Calu3 (cell line): ENCODE measurements at places on chromosomes 13 and 19. TPM values are rescaled to one million over a fixed set of nuclear protein-coding genes. Genes with fewer than 3 reads are reported as not detected.

The SRRM5 gene
- 1.9 and 2.0 TPM in 2 replicates for total RNA-seq

The POGLUT2 gene
- total RNA-seq = 1.9 and 2.3 TPM in 2 replicates

DNA sequence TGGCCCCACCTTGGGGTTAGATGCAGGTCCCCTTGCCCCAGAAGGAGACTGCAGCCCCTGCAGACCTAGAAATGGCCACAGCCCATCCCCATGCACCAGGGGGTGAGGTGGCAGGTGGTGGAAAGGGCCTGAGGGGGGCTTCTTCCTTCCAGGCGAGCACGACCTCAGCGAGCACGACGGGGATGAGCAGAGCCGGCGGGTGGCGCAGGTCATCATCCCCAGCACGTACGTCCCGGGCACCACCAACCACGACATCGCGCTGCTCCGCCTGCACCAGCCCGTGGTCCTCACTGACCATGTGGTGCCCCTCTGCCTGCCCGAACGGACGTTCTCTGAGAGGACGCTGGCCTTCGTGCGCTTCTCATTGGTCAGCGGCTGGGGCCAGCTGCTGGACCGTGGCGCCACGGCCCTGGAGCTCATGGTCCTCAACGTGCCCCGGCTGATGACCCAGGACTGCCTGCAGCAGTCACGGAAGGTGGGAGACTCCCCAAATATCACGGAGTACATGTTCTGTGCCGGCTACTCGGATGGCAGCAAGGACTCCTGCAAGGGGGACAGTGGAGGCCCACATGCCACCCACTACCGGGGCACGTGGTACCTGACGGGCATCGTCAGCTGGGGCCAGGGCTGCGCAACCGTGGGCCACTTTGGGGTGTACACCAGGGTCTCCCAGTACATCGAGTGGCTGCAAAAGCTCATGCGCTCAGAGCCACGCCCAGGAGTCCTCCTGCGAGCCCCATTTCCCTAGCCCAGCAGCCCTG, 4.2 kb upstream of the F10 start:
- DNase-seq = no peak

DNA sequence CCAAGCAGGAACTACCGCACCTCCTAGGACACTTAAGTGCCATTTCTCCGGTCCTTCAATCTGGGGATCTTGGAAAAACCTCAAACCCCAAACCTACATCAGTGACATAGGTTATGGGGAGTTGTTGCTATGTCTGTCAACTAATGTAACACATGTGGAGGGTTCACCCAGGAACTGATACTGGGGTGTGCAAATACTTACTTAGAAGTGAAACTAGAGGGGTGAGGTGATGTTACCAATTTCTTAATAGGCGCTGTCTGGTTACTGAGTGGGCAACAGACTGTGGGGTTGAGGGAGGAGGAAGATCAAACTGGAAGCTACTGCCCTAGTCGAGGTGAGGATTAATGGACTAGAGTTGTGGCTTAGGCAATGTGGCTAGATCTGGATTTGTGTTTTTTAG, 1.9 kb downstream of the ZNF586 start:
- no peak for DNase-seq

DNA sequence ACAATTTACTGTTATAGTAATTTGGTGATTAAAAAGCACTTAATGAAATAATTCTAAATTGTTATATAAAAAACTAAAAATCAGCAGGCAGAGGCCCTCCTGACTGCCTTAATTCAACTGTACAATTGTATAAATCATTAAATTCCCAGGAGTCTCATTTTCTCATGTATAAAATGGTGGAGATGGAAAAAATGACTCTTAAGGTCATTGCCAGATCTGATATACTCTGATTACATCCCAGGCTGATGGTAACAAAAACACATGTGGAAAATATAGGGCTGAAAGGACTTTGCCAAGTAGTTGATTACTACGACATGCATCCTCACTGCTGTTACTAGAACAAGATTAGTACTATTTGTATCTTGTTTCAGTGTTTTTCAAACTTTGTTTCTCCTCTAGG, 1020.0 kb upstream of the SLC10A2 start:
- DNase-seq = no peak

DNA sequence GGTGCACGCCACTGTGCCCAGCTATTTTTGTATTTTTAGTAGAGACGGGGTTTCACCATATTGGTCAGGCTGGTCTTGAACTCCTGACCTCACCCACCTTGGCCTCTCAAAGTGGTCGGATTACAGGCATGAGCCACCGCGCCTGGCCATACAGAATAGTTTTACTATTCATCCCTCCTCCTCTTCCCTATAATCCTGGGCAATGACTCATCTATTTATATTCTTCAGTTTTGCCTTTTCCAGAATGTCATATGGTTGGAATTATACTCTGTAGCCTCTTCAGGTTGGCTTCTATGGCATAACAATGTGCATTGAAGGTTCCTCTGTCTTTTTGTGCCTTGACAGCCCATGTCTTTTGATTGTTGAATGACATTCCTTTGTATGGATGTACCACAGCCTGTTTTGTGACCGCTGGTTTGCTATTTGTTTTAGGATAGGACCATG, 22.2 kb upstream of the LRP3 start:
- DNase-seq = no peak

DNA sequence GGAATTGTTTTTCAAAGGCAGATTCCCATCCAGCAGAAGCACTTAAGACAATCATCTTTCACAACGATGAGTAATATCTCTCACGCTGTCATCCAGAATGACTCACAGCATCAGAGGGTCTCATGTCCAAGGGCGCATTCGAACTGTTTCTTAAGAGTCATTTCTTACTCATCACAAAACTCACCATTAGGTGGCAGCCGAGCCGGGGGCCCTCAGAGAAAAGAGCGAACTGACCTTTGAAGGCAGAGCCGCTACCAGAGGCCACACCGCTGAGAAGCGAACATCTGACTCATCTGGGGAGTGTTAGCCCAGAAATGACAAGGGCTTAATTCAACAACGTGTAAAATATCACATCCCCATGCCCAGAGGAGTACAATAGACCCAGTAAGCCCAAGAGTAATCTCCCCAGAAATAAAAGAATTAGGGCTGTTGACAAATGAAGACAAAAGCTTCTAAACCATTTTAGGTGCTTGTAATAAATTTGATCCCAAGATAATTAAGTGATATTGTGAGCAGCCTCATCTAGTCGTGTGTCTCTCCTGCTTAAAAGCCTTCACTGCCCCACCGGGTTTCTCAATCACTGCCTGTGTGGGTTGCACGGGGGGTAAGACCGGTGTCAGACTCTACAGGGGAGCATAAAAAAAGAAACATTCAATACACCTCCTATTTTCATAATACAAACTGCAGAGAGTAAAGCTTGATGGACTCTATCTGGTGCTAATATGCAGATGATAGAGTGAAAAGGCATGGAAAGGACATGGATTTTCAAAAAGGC, 96.2 kb downstream of the CYSLTR2 start:
- peak; percentile 75 for DNase-seq

DNA sequence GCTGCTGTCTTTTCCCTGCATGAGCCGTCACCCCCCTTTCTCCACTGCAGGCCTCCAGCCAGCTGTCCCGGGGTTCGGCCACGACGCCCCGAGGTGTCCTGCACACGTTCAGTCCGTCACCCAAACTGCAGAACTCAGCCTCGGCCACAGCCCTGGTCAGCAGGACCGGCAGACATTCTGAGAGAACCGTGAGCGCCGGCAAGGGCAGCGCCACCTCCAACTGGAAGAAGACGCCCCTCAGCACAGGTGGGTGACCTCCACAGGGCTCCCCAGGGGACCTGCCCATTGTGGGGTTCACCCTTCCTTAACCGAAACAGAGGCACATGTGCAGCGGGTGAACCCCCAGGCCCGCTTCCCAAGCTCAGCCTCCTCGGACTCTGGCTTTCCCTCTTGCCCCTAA, 13.1 kb downstream of the TSSK6 start:
- no peak for DNase-seq

DNA sequence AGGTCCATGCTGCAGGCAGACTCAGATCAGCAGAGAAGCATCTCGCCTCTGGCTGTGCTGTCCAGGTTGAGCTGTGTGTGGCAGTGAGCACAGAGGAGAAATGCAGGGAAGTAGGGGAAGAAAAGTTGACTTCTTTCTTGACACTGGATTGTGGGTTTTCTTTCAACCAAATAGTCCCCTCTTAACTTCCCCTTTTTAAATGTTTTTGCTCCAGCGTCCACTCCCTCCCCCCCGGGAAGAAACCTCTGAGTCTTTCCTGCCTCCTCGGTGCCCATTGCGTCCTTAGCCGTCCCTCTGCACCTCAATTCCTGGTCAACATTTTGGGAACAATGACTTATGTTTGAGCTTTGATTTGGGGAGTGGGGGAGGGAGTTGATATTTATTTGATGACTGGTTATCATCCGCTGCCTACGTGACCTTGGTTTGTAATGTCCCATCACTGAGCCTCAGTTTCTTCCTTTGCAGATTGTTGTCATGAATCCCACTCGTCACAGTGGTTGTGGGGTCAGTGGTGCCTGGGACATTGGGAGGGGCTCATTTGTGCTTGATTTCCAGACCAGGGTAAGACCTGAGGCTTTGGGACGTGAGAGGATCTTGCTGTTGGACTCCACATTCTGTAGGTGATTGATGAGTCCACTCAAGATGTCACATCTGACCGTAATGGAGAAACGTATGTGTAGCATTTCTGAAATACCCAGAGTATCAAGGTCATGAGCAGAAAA, at the start of gene LILRB2:
Gene LILRB2 (minus strand): TSS at position 104 of the 722 bp plus-strand sequence. CDS start 614 bp downstream, outside the sequence.
- no peak for DNase-seq

The MBD3L2 gene
- not detected in 2 replicates for total RNA-seq

- no peak for DNase-seq
Measured at GRCh38 chr13:89687066-89687465, 1660.4 kb upstream of the MIR17HG start.

DNA sequence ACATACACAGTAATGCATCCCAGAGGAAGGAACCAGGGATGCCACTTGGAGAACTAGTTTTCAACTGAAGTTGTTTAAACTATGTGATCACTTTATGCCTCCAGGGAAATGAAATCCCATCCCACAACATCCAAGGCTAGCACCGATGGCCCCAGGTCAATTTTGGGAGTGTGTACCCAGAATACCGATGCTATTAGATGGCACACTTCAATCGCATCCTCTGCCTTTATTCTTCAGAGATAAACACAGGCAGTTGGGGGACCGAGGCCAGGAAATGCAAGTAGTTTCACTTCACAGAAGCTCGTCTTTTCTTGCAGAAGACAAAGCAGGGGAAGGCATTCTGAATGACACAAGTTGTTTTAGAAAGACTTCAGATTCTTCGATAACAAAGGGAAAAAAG, 13.8 kb downstream of the STK24 start:
- DNase-seq = no peak

The KCNN1 gene
- total RNA-seq = not detected in 2 replicates

The CARS2 gene
- total RNA-seq = 19.4 and 24.8 TPM in 2 replicates

The FBN3 gene
- 0.54 TPM in 1 of 2 replicates, not detected in the other for total RNA-seq

GRCh38 chr13:110001670-110002275, 215.4 kb upstream of the IRS2 start:
- no peak for DNase-seq
